ENCODE measurements at places on chromosomes 7 and 10.

DNA sequence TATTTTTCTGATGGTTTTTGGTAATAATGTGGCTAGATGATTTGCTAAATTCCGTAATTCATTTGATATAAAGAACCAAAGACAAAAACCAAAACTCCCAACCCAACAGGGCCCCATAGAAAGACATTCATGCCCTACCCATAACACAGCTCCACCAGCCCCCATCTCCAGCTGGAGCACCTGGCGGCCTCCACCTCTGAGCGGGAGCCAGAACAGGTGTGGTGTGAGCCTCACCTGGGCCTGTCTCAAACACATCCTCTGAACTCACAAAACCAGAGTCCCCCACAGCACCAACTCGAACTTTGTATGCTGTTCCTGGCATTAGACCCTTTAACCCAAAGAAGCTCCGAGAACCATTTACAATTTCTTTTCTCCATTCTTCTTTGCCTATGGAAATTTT lies 36.5 kb upstream of the LAMB4 start:
- DNase-seq = no peak

DNA sequence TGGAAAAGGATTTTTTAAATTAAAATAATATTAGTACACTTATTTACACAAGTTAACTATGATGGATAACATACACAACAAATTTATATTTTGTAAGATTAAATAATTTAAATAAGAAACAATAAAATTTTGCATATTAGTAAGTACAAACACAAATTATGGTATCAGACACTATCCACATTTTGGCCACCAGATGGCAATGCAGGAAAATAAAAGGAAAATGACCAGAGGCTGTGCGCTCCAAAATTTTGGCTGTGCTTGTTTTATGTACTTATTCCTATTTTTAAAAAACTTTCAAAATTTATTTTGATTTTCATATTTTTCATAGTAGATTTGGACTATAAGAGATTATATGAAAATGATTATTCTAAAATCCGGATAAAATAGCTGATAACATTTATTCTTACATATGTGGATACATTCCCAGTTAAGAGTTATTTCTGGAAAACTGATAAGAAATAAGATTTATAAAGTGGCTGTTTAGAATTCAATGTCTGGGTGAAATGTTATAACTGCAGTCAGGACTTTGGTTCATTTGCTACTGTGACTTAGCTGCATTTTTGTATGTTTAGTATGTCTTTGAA lies 274.7 kb upstream of the HGF start:
- DNase-seq = peak; percentile 51

- DNase-seq = peak; percentile 98
These were observed 28.2 kb downstream of the SKIDA1 start for GRCh38 chr10:21497177-21497807.

GRCh38 chr10:134247-135131 lies 766 bp upstream of the ZMYND11 start:
- peak; percentile 35 for DNase-seq

DNA sequence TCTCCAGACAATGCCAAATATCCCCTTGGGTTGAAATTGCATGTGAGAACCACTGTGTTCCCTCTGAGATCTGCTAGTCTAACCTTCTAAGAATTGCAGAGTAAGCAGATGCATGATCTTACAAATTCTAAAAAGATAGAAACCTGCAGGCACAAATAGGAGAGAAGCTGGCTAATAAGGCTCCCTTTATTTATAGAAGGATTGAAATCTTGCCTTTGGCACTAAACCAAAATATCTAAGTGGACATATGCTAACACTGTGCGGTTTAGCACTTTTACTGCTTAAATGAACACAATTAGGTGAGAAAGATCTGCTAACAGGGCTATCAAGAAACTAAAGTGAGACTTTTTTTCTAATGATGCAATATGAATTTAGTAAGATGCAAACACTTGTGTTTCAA lies 225.5 kb downstream of the DOCK4 start:
- DNase-seq = no peak

DNA sequence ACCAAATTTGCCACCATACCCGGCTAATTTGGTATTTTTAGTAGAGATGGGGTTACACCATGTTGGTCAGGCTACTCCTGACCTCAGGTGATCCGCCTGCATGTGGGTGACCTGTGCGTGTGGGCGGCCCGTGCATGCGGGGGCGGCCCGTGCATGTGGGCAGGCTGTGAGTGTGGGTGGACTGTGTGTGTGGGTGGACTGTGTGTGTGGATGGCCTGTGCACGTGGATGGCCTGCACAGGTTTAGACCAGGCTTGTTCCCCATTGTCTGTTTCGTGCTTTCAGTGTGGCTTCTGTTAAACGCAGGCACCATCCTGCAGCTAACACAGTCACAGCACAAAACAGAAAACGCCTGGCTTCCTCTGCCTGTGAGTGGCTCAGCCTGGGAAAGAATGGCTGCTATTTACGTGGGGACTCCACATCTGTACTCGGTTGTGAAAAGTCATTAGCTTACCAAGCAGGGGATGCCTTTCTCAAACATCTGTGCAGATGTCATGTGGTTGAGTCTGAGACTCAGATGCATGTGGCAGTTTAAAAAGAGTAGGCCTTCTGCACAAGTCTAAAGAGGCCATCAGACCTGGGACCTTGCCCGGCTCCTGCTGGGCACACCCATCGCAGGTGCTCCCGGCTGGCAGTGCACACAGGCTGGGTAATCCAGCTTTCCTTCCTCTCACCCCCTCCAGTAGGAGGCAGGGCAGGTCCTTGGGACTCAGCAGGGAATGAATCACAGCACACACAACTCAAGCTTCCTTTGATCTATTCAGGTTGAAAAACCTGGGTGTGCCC lies 91.6 kb downstream of the COBL start:
- no peak for DNase-seq

DNA sequence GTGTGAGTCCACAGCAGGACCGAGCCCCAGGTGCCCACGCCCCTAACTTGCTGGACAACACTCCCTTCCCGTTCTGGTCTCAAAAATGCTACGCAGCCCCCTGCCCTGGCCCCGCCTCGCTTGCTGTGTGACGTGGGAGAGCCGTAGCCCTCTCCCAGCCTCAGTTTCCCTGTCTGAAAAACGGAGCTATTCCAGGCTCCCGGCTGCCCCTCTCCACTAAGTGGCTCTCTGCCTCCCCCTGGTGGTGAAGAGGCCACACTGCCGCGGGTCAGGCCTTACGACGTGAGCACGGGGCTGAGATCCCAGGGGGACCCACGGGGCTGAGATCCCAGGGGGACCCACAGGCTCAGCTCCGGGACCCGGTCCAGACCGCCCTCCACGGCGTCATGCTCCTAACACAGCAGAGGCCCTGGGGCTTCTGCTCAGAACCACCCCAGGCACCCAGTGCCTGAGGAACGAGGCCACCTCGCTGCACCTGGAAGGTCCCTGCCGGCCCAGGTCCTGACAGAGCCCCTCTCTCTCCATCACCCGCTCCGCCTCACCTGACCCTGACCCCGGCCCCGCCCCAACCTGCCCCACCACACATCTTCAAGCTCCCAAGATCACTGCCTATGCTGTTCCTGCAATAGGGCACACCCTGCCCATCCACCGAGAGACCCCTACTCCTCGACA lies 26.7 kb downstream of the MICALL2 start:
- peak; percentile 90 for DNase-seq

Data from right cardiac atrium (tissue), 5 donors.